ENCODE measurements at places on chromosomes 1 and 21.

GRCh38 chr1:39890880-39891279 lies 7.6 kb upstream of the TRIT1 start:
- no peak for DNase-seq

GRCh38 chr1:46510341-46510997 lies 20.8 kb downstream of the DMBX1 start:
- no peak for DNase-seq

- DNase-seq: no peak
These were observed 4.2 kb upstream of the C1orf174 start for GRCh38 chr1:3904006-3904842.

DNA sequence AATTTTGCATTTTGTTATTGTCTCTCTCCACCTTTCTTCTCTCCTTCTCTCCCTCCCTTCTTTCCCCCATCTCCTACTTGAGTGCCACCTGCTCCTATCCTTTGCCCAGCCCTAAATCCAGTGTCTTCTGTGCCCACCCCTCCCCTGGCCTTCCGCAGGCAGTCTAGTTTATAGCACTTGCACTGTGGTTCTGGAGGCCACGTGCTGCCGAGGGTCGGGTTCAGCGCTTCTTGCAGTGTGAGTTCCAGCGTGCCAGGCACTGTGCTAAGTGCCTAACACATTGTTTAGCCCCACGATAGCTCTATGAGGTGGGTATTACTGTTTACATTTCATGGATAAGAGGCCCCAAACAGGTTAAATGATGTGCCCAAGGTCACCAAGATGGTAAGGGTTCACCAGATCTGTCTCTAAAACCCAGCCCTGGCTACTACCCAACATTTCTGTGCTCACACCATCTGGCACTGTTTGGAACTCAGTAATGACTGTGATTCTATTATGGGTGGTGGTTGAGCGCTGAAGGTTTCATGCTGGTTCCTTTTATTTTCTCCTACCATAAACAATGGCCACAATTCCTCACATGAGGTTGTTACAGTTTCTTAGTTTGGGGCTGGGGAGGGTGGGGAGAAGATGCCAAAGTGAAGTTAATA lies 14.1 kb upstream of the ATP1A4 start:
- DNase-seq: no peak

- peak; percentile 79 for DNase-seq
These were observed 638 bp upstream of the TUFT1 start for GRCh38 chr1:151539321-151540020.

- no peak for DNase-seq
These were observed 162.4 kb upstream of the PTBP2 start for GRCh38 chr1:96559181-96559580.

- DNase-seq: no peak
These were observed 556 bp downstream of the WDR77 start for GRCh38 chr1:111448482-111448917.

- no peak for DNase-seq
These were observed 6.5 kb downstream of the FCAMR start for GRCh38 chr1:206963740-206964139.

- DNase-seq: no peak
These were observed 34.0 kb downstream of the EPRS1 start for GRCh38 chr1:220012259-220012658.

DNA sequence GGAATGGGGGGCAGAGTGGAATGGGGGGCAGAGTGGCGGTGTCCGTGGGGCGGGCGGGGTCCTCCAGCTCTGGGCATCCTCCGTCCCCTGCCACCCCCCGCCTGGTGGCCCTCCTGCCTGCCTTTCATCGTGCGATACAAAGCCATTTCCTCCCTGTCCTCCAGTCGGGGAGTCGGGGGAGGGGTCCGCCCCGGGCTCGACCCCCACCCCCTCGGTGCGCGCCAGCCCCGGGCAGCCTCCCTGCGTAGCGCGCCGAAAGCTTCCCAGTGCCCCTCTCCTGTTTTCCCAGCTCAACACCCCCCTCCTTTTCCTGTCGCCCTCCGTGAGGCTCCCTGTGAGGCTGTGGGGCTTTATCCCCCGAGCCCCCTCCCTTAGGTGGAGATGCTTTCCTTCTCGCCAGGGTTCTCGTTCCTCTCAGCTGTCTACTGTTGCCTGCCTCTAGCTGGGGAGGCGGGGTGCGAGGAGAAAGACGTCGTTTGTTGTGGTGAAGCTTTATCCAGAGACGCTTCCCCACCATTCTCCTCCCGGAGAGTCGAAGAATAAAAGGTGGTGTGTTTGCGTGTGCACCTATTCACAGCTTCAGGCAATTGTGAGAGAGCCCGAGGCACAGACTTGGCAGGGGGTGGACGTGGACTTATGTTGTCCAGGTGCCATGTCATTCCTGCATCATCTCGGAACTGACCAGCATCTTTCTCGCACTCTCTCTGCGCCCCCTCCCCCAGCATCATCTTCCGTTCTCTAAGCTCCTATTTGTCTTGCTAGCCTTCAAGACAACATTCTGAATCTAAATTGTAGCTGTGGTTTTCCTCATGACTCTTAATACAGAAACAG lies 848 bp downstream of the DNM3 start:
- DNase-seq: no peak

GRCh38 chr1:121522061-121522759 lies 337.4 kb downstream of the SRGAP2C start:
- DNase-seq: no peak

GRCh38 chr1:156291226-156292061 lies 4.0 kb downstream of the GLMP start:
- DNase-seq: no peak

- no peak for DNase-seq
These were observed 6.5 kb downstream of the ENO1 start for GRCh38 chr1:8871965-8872399.

DNA sequence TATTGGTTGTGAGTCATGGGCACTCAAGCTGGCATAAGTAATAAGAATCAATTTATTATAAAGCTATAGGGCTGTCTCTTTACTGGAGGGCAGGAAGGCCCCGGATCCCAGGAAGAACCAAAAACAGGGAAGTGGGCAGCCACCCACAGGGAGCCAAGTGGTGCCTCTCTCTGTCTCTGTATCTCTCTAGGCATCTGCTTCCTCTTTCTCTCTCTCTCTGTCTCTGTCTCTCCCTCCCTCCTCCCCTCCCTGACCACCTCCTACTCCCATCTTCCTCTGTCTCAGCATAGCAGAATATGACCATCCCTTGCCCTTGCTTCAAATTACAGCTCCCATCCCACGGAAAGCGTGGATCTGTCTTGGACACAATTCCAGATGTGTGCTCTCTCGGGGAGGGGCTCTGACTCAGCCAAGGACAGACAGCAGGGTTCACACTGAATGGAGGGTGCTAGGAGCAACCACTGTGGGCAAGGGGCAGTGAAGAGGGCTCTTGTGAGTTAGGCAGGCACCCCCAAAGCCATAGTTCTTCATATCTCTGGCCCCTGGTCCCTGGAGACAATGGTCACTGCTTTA lies 80.4 kb upstream of the LPGAT1 start:
- no peak for DNase-seq
